ENCODE measurements at places on chromosomes 7 and 10. TPM values are rescaled to one million over a fixed set of nuclear protein-coding genes. Genes with fewer than 3 reads are reported as not detected.

Gene RNLS
- 15.2 TPM for total RNA-seq

Gene ARMS2
- not detected for total RNA-seq

Gene PTN
- 8.8 TPM for total RNA-seq

Gene CALN1
- not detected for total RNA-seq

Gene TRIL
- 0.13 TPM for total RNA-seq

Gene PGAM2
- total RNA-seq = 0.32 TPM

Gene FZD8
- 31.1 TPM for total RNA-seq

Gene ANKRD7
- 2.8 TPM for total RNA-seq

Gene SPDYE5
- total RNA-seq = 0.13 TPM

Data from articular chondrocyte of knee joint (primary cell).